Activated CD4-positive, alpha-beta T cell treated with anti-CD3 and anti-CD28 coated beads, Interleukin-2, amount 10 ng/mL, durations not matched to agents 7 days and 5 days (primary cell): ENCODE measurements at places on chromosomes 1 and 21.

DNA sequence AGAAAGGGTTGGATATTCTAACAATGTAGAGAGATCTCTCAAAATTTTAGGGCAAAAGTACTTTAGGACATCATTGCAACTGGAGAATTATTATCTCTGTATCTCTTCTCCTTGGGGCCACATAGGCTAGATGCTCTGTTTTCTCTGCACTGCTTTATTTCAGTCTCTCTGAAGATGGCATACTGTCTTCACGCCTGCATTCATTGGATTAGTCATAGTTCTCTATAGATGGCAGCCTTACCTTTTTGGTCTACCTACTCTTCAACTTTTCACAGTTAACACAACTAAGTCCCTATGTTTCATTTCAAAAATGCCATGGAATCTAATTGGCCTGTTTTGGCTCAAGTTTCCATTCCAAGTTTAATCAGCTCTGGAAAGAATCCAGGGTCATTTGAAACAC lies 1623.3 kb upstream of the B3GALT2 start:
- DNase-seq: no peak

DNA sequence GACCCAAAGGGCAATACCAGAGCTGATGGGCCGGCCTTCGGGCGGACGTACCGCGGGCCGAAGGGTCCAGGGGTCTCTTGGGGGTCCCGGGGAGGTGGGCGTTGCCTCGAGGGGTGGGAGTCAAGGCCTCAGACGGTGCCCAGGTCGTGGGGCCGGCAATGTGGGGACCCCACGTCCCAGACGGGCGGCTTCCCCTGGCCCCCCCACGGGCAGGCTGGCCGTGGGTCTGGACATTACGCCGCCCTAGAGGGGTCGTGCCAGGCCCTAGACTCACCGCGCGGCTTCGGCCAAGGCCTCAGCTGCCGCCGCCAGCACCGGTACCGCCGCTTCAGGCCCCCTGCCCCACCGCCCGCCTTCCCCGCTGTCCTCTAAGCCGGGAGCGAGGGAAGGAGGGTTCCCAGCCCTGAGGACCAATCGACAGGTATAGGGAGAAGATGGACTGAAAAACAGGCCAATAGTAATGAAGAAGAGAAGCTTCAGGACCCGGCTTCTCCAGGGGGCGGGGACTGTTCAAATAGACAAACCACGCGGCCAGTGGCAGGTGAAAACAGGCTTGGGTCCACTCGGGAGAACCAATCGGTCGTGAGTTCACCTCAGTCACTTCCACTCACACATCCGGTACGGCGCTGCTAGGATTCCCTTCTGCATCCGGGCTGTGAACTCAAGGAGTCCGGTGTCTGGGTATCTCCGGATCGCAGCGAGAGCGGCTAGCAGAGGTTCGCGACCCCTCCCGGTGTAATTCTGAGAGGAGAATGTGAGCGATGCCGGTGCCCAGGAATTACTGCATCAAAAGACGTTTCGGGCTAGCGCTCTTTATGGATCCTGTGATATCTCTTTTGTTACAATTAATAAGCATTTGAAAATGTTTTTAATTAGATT lies at the start of gene MTOR:
Gene MTOR, minus strand, starts transcription at position 381 of the 879 bp plus-strand sequence. CDS start 3,142 bp downstream, outside the sequence.
- DNase-seq: peak; percentile 99

- DNase-seq: no peak
These were observed 1211.0 kb upstream of the ADGRL4 start for GRCh38 chr1:80217377-80217986.

DNA sequence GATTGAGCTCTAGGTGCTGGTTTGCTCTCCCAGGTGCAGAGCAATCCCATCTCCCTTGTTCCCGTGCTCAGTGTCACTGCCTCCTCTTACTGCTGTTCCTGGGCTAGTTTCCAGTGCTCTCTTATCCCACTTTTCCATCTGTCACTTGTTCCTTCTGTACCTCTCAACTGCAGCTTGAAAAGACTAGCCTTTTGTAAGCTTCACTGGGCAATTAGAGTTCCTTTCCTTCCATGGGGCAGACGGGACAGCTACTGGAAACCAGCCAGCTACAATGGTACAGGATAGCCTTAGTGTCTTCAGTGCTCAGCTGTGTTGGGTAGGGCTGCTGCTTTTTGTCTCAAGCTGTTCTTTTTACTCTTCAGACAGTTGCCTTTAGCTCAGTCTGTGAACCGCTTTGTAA lies 31.6 kb downstream of the AGT start:
- no peak for DNase-seq

- DNase-seq: no peak
These were observed 2.2 kb downstream of the TMED5 start for GRCh38 chr1:93177991-93178390.

DNA sequence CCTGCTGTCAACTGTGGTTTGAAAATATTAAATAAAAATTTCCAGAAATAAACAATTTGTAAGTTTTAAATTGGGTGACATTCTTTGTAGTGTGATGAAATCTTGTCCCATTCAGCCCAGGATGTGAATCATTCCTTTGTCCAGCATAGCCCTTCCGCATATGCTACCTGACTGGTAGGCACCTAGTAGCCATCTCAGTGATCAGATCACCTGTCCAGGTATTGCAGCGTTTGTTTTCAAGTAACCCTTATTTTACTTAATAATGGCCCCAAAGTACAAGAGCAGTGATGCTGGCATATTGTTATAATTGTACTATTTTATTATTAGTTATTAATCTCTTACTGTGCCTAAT lies 351.6 kb upstream of the B3GALT2 start:
- DNase-seq: no peak

DNA sequence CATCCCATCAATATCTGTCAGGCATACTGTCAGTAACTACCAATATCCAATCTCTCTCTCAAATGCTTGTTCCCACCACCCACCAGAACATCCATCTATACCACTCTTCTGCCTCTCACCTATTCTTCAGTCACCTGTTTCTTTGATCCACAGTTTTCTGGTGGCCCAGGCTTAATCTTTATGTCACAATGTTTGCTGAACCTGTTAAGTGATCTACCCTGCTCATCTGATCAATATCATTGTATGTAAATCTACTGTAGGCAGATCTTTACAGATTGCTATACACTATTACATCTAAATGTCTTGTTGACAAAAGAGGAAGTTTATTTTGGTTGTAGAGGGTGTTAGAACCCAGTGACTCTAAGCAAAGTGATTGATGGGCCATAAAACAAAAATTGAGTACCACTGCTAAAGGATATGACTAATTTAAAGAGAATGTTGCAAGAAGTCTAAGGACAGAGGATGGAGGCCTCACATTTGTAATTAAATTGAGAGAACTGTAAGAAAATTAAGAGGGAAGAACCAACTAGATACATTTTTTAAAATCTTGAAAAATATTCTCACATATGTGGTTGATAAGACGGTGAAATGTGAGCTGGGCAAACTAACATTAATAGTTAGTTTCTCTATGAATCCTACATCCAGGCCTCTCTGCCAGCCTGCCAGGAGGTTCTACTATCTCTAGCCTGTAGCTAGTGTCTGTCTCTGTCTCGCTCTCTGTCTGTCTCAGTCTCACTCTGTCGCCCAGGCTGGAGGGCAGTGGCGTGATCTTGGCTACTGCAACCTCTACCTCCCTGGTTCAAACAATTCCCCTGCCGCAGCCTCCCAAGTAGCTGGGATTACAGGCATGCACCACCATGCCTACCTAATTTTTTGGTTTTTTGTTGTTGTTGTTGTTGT lies 34.1 kb downstream of the EGLN1 start:
- no peak for DNase-seq

DNA sequence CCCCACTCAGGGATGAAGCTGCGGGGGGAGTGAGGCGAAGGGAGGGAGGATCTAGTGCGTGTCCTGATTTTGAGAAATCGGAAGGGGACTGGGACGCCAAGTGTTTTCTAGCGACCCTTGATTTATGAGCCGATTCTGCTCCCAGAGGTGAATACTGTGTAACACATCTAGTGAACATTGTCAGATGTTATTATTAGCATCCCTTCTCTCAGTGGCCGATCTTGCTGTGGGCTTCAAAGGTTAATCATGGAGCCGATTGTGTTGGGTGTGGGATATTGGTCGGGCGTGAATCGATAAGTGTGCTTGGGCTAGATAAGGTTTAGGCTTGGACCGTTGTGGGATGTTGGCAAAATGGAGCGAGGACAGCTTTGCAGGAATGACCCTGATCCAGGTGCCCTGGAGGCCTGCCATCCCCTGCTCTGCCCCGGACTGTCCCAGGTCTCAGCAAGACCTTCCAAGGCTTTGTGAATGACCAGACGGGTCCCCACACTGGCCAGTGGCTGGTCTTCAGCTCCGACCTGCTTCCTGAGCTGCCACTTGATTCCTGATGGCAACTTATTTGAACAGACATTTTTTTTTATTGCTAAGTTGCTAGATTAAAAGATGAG lies 2.2 kb downstream of the AJAP1 start:
- no peak for DNase-seq
